ENCODE measurements at places on chromosomes 11 and 22.

GRCh38 chr22:30236875-30237274, 9.7 kb downstream of the LIF start:
- DNase-seq = no peak

DNA sequence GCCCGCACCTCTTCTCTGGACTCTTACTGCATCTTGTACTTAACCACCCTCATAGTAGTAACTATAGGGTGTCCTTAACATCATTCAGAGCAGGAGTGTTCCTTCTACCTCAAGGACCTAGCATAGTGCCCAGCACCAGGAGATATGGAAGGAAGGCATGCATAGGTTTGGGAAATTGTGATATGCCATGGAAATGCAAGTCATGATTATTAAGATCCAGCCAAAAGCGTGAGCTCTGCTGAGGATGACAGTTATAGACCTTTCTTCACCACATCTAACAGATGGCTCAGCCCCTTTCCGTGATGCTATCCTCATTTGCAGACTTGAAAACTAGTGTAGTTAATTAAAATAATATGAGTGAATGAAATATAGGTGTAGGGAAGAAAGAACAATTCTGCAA, 746.1 kb downstream of the NTM start:
- DNase-seq = no peak

GRCh38 chr11:1843098-1843473, 4.3 kb downstream of the TNNI2 start:
- DNase-seq = no peak

DNA sequence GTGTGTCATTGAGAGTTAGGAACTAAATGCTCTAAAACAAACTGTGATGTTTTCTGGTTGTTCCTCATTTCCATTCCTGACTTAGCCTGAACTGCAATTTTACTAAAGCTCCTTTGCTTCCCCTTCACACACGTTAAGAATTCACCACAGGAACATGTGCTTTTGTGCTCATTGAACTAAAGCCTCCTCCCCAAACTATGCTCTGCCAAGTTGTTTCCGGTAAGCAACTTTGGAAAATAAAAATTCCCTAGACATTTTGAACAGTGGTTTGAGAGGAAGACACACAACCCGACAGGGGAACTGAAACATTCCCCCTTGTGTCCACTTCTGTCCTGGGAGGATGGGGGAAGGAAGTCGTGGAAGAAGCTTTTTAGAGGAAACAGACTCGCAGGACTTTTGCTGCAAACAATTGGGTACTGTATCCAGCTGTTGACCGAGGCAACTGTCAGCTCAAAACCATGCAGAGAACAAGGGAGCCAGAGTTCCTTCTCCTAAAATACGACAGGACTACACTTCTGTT, 66.9 kb downstream of the GAB2 start:
- no peak for DNase-seq

DNA sequence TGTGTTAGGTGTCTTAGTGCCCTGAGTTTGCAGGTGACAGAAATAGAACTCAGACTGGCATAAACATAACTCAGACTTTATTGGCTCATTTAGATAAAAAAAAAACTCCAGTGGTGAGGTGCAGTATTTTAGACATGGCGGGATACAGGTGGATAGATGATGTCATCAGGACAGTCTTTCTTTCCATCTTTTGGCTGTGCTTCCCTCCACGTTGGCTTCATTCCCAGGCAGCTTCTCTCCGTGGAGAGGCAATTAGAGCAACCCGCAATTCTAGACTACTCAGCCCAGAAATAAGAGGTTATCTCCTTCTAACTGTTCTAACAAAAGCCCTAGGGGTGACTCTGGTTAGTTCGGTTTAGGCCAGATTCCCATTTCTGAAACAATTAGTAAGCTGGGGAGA, 40.5 kb downstream of the NCAM1 start:
- DNase-seq = no peak

- DNase-seq = no peak
Observed at GRCh38 chr11:120130991-120131760, 6.7 kb downstream of the TRIM29 start.

DNA sequence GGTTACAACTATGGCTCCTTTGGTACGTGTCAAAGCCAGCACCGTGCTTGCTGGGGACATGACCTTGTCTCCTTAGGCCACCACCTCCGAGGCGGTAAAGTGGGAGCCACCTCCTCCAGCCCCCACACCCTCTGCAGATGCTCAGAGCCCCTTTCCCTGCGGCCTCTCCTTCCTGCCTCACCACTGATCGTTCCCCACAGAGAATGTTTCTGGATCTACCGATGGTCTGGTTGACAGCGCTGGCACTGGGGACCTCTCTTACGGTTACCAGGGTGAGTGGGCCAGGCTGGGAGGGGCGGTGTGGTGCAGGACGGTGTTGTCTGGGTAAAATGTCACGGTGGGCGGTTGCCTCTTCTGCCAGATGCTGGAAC, 8.9 kb downstream of the SIDT2 start:
- no peak for DNase-seq

- no peak for DNase-seq
Observed at GRCh38 chr11:29019960-29020683, 911.9 kb downstream of the METTL15 start.

- DNase-seq = no peak
Observed at GRCh38 chr11:45713573-45713972, 48.2 kb upstream of the CHST1 start.

GRCh38 chr22:24518771-24519485, 23.8 kb downstream of the UPB1 start:
- DNase-seq = no peak

GRCh38 chr11:10474551-10474950, 19.5 kb downstream of the AMPD3 start:
- DNase-seq = no peak

GRCh38 chr11:113317339-113317738, 3.0 kb downstream of the TTC12 start:
- DNase-seq = no peak

Data from GOT3 (cell line).